ENCODE measurements at places on chromosomes 1 and 21.

DNA sequence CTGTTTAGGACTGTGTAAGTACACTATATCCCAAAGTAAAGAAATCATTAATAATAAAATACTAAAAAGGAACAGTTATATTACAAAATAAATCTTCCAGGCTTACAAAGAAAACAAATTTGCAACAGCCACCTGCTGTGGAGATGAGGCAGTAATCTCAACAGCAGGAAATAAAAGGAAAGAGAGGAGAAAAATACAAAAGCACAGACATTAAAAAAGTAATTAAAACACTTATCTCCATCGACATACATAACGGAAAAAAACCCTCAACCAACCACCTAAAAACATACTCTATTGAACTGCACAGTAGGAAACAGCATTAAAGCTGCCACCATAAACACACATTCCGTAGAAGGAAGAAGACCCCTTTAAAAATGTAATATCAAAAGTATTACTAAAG is 317.6 kb downstream of the DPYD start:
- no peak for DNase-seq

DNA sequence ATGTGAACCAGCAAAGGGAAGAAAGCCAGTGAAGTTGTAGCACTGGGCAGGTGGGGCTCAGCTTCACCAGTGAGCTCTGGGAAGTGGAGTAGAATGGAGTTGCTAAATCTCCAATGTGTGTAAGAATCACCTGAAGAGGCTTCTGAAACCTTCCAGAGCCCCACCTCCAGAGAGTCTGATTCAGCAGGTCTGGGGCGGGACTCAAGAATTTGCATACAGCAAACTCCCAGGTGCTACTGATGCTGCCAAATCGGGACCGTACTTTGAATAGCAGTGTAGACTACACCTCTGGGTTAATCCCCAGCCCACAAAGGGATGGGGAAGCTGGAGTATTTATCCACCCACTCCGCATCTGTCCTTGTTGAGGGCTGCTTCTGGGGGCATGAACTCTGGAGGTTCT is 154.3 kb downstream of the IGSF21 start:
- DNase-seq: no peak

- DNase-seq: no peak
Observed at GRCh38 chr1:147334292-147334691, 91.8 kb downstream of the CHD1L start.

- no peak for DNase-seq
Observed at GRCh38 chr1:234206651-234207284, 166.5 kb upstream of the COA6 start.

DNA sequence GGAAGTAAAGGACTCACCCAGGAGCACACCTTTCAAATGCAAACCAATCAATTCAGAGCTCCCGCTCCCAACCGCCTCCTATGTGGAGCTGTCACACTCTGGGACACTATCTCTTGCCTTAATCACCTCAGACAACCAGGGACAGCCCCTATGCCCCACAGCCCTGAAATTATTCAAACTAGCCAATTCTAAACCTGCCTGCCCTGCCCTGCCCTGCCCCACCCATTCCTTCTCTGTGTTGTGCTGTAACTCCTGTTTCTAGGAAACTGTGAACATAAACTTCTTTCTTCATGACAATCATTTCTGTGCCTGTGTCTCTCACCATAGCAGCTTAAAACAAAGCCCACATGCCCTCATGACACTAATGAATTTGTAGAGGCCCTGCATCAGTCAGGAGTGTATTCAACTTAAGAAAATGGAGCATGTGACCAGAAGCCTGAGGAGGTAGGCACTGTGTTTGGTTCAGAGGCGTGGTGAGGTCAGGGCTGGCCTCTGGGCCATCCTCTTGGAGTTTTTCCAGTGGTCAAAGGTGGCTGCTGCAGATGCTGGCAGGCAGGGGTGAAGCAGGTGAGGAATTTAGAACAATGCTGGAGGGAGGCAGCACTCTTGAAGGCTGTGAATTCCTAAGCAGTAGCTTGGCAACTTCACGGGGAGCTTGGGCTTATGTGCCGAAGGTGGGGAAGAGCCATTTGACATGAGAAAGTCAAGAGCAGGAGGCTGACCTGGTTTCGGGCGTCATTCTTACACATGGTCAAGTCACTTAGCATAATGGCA is 74.5 kb downstream of the RHOU start:
- no peak for DNase-seq

- DNase-seq: no peak
Observed at GRCh38 chr1:12495725-12496124, 122.3 kb downstream of the DHRS3 start.

GRCh38 chr1:3060127-3060526 is 8.9 kb upstream of the PRDM16 start:
- DNase-seq: no peak

- no peak for DNase-seq
Observed at GRCh38 chr21:45769294-45769693, 125.8 kb downstream of the PCBP3 start.

GRCh38 chr21:18725653-18726052 is 322.1 kb upstream of the TMPRSS15 start:
- no peak for DNase-seq

- no peak for DNase-seq
Observed at GRCh38 chr21:41220208-41220733, 52.3 kb downstream of the BACE2 start.

GRCh38 chr21:31896019-31896418 is 23.2 kb downstream of the HUNK start:
- DNase-seq: no peak

GRCh38 chr21:28358702-28359101 is 634.0 kb downstream of the LTN1 start:
- no peak for DNase-seq

DNA sequence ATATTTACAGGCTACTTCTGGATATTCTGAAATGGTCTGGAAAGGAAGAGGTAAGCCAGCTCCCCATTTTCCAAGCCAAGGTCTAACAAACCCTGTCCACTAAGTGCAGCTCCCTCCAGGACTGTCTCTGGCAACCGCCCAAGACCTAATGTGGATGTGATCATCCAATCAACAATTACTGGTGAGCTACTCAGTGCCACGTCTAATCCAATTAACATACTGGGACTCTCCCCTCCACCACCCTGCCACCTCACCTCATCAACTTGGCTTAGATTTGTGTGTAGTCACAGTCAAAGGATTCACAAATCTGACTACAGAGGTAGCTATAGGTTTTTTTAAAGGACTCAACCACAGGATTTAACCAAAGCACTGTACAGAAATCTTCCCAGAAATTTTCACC is 25.4 kb upstream of the S100A7 start:
- DNase-seq: no peak

DNA sequence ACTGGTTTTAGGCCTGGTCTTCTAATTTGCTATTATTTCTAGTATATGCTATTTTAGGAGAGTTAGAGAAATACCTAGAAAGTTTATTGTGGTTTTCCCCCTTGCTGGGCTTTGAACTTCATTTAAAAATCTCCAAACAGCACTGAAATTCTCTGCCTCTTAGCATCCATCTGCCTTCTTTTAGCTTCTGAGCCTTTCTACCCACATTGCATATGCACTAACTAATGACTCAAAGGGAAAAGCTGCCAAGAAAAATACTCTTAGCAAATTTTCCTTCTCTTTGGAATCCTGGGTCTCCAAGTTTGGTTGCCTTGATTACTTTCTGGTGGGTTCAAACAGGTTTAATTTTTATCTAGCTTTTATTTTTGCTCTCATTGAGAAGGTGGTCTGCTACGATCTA is 408.4 kb upstream of the PTBP2 start:
- DNase-seq: no peak

- no peak for DNase-seq
Observed at GRCh38 chr1:69504730-69505252, 62.9 kb upstream of the LRRC7 start.

DNA sequence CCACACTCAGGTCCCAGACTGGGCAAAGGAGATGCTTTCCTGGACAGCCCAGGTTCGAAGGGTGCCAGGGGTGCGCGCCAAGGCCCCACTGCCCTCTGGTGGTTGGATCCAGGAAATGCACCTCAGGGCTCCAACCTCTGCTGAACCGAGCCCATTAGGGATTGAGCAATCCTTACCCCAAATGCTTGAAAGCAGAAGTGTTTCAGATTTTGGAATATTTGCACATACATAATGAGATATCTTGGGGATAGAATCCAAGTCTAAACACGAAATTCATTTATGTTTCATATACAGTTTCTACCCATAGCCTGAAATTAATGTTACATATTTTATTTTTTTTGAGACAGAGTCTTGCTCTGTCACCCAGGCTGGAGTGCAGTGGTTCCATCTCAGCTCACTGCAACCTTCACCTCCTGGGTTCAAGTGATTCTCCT is 57.4 kb downstream of the SLC9A1 start:
- peak; percentile 81 for DNase-seq

DNA sequence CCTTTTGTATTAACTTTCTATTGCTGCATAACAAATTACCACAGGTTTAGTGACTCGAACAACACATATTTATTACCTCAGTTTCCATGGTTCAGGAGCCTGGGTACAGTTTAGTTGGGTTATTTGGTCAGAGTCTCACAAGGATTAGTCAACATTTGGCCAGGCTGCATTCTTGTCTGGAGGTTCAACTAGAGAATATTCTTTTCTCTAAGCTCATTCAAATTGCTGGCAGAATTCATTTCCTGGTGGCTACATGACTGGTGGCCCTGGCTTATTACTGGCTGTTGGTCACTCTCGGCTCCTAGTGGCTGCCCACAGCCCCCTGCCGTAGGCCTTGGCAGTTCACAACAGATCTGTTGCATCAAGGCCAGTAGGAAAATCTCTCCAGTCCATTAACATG is 81.1 kb upstream of the ADAR start:
- no peak for DNase-seq

DNA sequence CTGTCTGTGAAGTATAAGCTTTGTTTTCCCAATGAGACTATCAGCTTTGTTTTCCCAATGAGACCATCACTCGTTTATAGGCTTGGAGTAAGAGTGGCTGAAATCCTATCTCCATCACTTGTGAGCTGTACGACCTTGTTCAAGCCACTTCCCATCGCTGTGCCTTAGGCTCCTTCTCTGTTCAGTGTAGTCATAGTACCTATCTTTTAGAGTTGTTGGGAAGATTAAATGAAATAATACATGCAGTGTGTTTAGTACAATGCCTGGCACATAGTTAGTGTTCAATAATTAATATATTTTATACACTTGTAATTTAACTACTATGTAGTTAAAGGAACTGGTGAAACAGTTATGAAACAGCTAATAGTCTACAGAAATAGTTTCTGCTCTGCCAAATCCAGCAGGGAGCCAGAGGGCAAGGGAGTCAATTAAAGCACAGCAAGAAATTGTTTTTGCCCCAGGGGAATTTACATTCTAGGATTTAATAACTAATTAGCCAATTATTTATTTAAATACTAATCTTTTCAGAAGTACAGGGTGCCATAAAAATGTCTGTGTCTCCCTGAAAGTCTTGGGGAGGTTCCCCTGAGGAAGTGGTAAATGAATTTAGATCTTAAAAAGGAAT is 139.3 kb upstream of the HMCN1 start:
- no peak for DNase-seq

- DNase-seq: no peak
Observed at GRCh38 chr1:9909234-9910046, 629 bp downstream of the CTNNBIP1 start.

DNA sequence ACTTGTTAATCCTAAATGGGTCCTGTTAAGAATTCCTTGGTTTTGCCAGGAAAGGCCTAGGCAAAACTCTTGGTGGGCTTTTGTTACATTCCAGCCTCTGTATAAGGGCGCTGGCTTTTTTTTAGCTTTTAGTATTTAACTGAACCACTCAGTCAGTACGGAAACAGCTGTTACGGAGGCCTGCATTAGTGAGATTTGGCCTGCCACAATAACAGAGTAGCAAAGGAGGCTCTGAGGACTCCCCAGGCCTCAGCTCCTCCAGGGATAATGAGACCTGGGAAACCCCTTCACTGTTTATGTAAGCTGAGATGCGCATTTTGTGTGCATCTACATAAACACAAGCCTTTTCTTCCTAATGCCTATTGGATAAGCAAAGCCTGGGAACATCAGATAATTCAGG is 210.2 kb downstream of the APP start:
- no peak for DNase-seq

DNA sequence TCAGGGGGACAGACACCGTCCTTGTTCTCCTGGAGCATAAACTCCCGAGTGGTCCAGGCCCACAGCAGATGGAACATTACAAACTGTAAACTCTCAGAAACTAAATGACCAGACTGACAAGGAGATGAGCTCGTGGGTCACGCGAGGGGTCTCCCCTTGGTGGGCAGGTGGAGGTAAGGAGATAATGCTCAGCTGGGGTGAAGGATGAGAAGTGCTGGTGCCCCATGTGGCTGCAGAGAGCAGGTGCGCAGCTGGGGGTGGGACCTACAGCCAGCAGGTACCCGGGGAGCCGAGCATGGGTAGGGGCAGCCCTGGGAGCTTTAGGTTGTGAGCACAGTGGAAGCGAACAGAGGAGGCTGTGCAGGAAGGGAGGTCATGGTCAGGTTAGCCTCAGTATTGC is 40.1 kb downstream of the AJAP1 start:
- no peak for DNase-seq

DNA sequence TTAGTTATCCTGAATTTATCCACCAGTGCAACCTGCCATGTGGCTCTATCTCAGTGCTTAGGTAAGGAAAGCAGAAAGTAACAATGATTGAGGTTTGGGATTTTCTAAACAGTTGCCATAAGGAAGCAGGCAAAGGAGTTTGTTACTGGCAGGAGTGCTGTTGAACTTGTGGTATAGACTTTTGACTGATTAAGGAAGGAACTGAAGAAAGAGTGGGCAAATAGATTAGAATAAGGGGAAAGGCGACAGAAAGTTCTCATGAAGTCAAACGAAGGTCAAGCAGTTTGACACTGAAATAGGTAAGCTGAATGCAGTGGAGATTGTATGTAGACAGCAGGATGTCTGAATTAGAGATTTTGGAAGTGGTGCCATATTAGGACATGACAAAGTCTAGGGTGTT is 24.2 kb upstream of the CR2 start:
- DNase-seq: no peak

DNA sequence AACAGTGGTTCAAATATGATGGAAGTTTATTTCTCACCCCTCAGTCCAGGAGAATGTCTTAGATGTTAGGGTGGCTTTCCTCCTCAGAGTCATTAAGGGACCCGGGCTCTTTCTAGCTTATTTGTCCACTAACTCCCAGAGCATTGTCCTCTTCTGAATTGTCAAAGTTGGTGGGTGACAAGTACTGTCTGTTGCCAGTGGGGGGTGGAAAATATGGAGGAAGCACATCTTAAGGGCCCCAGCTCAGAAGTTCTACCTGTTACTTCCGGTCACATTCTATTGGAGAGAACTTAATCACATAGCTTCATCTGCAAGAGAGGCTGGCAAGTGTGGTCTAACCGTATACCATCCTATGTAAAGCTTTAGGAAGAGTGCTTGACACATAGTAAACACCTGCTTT is 7.1 kb downstream of the CLIC4 start:
- DNase-seq: no peak

- DNase-seq: no peak
Observed at GRCh38 chr21:45200581-45201296, 87.0 kb downstream of the POFUT2 start.
